ENCODE measurements at places on chromosomes 12 and 14.

GRCh38 chr12:6868211-6869048, 1.1 kb downstream of the TPI1 start:
- no peak for DNase-seq

DNA sequence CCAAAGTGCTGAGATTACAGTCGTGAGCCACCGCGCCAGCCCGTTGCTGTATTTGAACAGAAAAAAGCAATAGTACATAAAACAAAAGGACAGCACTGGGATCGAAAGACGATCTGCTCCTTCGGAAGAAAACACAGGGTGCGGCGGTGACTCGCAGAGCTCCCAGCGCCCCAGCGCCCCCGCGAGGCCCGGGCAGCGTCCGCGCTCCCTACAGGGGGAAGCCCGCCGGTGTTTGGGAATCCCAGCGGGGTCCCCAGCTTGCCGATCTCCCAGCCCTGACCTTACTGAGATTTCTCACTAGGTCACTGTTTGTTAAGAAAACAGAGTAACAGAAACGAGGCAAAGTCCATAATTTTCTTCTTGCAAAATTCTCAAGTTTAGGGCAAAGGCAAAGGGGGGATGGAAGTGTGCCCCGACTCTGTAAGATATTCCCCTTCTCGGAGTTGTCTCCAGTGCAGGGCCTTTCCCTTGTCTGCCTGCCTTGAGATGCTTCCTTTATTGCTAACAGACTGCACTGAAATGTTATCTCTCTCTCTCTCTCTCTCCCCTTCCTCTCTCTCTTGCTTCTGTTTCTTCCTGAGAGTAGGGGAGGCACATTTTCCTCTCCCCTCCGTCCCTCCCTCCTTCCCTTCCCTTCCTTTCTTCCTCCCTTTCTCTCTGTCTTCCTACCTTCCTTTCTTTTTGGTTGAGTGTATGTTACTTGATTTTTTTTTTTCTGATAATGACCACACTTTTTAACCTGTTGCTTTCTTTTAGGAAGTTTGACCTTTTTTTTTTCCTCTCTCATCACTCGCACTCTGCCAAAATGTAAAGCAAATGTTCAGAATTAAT, 91.9 kb downstream of the TMEM30B start:
- no peak for DNase-seq

- DNase-seq, result no peak
These were observed 5.9 kb downstream of the DDHD1 start for GRCh38 chr14:53147208-53147607.

DNA sequence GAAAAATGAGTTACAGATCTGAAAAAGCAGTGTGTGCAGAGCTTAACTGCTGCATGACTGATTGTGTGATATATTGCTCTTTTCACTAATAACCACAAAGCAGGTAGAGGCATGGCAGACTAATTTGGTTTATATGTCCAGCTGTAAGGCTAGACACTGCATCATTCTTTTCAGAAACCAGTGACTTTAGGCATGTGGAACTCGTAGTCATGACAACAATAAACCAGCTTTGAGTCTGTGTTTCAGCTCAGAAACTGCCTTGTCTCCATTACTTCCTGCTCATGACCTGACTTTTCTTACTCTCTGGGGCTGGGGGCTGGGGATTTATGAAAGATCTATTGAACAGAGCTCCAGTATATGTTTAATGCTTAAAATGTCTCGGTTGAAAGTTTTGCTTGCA, 146.8 kb upstream of the LRIG3 start:
- DNase-seq, result no peak

- DNase-seq, result no peak
These were observed 233.6 kb upstream of the ARHGAP5 start for GRCh38 chr14:31843361-31844091.

GRCh38 chr12:25639406-25639805, 86.3 kb upstream of the LMNTD1 start:
- no peak for DNase-seq

- DNase-seq, result no peak
These were observed 8.2 kb downstream of the FAM234B start for GRCh38 chr12:13052421-13052820.

- DNase-seq, result no peak
These were observed 9.9 kb upstream of the FZD10 start for GRCh38 chr12:130152386-130152785.

DNA sequence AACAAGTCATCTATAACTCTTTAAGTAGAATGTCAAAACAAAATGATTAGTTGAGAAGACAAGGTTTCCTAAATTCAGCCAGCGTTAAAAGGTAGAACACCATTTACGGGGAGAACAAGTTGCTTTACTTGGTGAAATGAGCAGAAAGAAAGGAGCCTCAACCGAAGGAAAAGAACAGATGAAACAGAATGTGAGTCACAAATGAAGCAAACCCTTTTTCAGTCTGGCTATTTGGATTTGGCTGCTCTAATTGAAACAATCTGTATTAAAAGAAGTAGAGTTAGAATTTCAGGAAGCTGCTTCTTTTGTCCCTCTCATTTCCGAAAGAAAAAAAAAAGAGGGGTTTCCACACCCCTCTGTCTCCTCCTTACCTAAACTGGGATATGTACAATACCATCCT, 34.6 kb downstream of the CEP128 start:
- no peak for DNase-seq

DNA sequence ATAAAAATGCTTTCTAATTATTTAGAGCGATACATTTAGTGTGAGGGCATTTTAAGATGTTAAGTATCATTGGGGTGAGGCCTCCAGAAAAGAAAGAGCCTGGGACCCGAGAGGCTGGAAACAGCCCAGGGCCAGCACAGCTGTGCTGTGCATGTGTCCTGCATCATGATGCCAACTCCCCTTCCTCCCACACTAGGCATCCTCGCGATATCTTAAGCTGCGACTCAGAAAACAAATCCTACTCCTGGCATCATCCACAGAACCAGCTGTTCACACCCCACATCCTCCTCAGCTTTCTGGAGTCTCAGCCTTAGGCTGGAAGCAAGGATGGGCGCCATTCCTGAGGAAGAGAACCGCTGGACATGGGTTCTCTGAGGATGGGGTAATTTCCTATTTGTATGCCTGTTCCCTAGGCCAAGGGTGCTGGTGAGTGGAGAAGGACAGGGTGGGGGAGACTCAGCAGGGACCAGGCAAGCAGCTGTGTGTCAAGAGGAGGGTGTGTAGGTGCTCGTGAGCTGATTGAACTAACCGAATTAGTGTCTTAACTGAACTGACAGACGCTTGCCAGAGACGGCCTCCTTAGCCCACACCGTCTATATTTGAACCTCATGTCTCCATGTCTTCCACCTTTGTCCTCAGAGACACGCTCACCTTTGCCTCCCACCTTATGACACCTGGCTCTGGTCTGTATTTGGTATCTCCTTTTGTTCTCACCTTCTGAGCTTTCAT, 15.6 kb upstream of the MCRS1 start:
- no peak for DNase-seq

GRCh38 chr12:75863533-75863932, 168.0 kb downstream of the PHLDA1 start:
- no peak for DNase-seq

- no peak for DNase-seq
These were observed 2.9 kb downstream of the ABHD12B start for GRCh38 chr14:50874757-50875156.

GRCh38 chr14:105857826-105858675, 331.7 kb downstream of the TMEM121 start:
- DNase-seq, result peak; percentile 50

- DNase-seq, result no peak
These were observed 145.8 kb downstream of the MIPOL1 start for GRCh38 chr14:37343307-37344094.

DNA sequence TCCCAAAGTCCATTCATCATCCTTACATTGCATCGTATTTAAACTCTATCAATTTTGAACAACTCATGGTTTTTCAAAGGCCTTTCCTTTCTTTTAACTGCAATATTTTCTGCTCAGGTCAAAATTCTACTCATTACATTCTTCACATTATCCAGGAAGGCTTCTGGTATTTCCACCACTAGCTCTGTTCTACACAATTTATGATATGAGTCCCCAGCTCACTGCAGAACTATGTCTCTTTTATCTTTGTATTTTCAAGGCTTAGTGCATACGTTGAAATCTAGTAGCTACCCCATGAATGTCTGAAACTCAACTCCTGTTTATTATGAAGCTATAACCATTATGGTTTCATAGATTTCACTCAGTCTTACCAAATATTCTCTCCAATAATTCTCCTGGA, 282.9 kb downstream of the DUSP6 start:
- DNase-seq, result no peak

DNA sequence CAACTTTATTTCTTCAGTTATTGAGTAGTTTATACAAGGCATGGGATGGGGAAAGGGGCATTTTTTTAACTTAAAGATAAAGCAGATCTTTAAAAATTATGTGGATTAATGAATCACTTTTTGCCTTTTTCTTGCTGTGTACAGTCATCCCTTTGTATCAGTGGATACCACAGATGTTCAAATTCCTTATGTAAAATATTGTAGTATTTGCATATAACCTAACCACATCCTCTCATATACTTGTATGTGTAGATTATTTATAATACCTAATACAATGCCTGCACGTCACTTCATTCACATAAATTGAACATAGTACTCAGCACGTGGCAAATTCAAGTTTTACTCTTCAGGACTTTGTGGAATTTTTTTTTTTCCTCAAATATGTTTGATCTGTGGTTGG, 66.5 kb upstream of the MON2 start:
- no peak for DNase-seq

GRCh38 chr12:103181366-103182152, 224.1 kb downstream of the ASCL1 start:
- no peak for DNase-seq

DNA sequence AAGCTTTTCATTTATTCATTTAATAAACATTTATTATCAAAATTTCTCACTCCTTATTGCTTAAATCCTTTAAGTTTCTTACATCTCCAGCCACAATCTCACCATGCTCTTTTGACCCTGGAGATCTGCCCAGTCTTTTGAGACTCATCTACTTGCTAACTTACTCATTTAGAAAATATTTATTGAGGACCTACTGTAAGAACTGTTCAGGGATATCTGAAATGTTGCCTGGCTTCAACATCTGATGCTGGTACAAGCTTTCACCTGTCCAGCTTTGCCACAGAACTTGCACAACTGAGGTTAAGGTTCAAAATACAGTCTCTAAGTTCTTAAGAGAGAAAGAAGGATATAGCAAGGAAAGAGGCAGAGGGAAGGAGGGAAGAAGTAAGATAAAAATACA, 17.5 kb upstream of the GXYLT1 start:
- no peak for DNase-seq

DNA sequence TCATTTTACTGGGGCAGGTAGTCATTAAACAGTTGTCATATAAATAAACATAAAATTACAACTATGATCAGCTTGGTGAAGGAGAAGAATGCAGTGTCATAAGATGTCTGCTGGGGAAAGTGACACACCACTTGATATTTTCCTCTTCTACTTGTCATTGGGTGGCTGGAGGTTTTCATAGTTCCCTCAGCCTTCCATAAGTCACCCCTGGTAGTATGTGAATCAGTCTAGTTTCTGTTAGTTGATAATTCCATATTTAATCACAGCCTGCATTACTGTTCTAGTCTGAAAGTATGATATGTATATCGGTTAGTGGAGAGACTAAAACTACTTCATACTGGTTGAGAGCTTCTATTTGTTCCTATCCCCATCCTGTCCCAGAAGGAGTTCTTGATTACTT, 38.2 kb downstream of the PLEKHA5 start:
- no peak for DNase-seq

DNA sequence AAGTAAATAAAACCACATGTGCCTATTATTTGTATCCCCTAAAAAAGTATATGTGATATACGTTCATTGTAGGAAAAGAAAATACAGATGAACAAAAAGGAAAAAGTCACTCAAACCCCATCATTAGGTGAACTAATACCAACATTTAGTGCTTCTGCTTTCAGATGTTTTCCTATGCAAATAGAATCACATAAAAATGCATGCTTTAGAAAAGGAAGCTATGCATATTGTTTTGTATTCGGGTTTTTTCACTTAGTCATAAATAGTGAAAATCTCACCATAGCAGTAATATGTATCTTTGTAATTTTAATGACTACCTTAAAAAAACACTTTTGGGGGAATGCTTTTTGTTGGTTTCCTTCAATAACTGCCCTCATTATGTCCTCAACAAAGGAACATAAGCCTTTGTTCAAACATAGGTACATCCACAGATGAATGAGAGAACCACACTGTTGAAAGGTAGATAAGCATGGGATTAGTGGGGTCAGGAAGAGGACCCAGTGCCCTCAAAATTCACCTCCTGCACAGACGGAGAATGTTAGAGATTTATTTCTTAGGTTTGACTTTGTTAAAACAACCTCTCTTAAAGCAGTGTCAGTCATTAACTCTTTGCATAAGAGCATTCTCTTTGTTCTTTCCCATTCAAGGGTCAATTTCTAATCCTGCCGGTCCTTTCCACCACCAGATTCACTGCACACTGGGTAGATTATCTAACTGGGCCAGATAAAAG, 6.5 kb downstream of the AMDHD1 start:
- no peak for DNase-seq

DNA sequence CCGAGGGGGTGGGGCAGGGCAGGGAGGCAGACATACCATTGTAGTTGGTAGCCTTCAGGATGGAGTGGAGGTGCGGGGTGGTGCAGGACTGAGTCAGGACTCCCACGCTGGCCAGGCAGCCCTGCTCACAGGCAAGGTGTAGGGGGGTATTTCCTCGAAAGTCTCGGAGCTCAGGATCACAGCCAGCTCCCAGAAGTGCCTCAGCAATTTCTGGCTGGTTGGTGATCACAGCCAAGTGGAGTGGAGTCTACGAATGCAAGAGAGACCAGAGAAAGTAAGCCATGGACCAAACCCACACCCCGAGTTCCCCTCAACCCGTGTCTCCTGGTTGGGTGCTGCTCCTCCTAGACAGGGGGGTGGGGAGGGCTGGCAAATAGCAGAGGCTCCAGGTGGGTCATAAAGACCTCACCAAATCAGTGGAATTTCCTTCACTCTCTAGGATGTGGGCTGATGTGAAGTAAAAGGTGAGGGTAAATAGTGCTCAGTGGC, 1.4 kb downstream of the NFKBIA start:
- DNase-seq, result peak; percentile 33

- DNase-seq, result no peak
These were observed 196.3 kb downstream of the PAX9 start for GRCh38 chr14:36857842-36858445.

- no peak for DNase-seq
These were observed 151.5 kb upstream of the PRICKLE1 start for GRCh38 chr12:42741091-42741490.

- no peak for DNase-seq
These were observed 8.3 kb downstream of the ITPK1 start for GRCh38 chr14:93107453-93107852.

DNA sequence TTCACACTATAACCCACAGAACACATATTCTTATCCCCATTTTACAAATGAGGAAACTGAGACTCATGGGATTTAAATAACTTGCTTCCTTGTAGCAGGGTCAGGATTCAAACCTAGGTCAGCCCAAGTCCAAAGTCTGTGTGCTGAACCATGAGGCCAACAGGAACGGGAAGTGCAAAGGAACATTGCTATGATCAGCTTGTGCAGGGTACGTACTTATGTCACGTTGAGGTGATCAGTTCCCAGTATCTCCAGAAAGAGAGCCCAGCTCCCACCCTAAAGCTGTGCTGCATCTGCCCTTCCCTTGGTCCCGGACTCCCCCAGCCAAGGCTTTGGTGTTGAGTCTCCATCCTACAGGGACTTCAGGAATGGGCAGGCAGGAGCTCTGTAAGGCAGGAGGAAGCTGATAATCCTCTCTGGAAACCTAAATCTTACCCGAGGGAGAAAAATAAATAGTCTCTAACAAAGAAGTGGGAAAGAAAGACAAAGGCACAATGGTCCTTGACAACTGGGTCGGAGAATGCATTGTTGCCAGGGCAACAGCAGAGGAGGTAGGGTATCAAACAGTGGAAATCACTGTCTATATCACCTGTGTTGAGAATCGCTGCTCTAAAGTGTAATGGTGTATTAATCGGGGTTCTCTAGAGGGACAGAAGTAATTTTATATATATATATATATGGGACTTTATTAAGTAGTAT, 82.5 kb upstream of the FICD start:
- DNase-seq, result no peak
